ENCODE measurements at places on chromosomes 3 and 15.
A peak's percentile ranks its signal among the peaks of the same experiment; 100 is the strongest.

DNA sequence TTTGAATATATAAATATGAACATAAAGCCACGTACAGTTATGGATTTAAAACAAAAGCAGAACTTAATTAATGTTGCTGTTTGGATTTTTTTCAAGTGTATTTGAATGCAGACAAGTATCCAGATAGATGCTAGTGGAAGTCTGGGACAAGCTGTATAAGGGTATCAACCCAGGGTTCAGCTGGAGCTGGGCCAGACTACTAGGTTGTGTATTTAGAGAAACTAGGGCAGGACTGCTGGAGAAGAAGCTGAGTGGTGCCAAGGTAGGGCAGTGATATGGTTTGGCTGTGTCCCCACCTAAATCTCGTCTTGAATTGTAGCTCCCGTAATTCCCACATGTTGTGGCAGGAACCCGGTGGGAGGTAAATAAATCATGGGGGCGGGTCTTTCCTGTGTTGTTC is 189.8 kb upstream of the CTDSPL start:
- no peak for DNase-seq

DNA sequence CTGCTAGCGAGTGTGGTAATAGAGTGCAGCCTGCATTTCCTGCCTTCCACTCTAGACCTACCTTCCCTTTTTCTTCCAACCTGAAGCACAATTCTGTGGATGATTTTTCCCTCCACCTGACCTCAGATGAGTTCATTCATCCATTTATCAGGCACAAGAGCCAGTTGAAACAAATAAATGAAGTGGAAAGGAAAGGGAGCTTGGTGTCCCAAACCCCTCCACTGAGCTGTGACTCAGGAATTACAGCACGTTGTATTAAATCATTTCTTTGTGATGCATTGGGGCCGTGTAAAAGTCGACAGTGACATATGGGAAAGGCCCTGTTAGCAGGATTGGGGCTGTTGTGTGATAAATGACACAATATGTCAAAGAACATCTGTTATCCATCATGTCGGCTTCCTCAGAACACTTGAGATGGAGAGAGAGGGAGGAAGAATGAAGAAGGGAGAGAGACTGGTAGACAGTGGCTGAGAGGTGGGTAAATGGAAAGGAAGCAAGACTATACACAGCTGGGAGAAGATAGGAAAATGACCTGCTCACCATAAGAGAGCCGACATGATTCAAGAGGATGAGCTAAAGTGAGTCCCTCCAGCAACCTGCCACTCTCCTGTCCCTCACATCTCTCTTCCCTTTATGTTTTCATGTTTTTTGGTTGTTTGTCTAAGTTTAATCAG is 366.0 kb downstream of the AGBL1 start:
- DNase-seq = no peak

DNA sequence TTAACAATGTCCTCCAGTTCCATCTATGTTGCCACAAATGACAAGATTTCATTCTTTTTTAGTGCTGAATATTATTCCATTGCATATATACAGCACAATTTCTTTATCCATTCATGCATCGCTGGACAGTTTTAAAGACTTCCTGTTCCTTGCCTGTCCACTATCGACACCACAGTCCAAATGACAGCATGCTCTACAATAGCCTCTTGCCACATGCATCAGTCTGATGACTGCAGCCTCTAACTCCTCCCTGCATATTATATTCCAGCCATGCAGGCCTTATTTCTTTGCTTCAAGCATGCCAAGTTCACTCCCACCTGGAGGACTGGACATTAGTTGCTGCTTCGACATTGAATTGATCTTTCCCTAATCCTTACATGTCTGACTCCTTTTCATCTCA is 306.2 kb downstream of the FOXP1 start:
- no peak for DNase-seq

DNA sequence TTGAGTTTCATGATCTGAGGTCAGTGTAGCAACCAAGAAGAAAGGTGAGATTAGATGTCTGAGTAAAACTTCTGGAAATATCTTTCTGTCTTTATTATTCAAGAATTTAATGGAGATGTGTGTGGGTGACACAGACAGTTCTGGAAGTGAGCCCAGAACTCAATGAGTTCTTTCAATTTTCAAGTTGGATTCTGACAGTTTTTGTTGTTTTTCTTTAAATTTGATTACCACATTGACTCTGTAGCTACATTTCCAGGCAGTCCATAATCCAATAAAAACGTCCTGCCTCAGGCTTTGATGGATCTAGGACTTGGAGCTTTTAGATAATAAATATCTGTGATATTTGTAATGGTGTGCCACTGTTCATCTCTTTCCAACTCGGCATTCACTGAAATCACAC is 3.9 kb upstream of the PARP14 start:
- peak; percentile 77 for DNase-seq

DNA sequence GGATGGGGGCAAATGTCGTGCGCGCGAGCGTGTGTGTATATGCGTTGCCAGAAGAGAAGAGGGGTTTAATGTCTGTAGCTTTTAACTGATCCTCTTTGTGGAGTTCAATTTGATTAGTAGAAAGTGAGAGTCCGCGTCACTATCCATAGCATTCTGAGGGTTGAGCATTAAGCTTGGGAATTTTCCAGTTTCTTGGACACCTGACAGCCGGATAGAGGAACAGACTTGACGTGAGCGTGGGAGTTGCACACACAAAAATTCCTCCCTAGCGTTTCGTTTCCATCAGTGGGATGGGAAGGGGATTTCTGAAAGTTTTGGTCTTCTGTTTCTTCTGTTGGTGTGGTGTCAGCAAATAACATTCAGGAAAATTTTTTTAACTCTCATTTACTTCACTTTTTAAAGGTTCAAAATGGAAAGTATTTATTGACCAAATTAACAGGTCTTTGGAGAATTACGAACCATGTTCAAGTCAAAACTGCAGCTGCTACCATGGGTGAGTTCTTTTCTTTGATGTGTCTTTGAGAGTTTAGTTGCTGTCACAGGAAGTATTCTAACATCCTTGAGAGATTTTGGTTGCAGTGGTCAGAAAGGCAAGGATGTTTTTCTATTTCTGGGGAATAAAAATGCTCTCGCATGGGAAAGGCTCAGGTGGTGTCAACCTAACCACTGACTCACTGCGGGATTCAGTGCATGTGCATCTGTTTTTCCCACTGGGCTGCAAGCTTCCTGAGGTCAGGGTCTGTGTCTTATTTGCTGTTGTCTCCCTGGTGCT is 841 bp downstream of the POGLUT1 start:
- no peak for DNase-seq

GRCh38 chr15:100189319-100189718 is 152.5 kb downstream of the ADAMTS17 start:
- no peak for DNase-seq

DNA sequence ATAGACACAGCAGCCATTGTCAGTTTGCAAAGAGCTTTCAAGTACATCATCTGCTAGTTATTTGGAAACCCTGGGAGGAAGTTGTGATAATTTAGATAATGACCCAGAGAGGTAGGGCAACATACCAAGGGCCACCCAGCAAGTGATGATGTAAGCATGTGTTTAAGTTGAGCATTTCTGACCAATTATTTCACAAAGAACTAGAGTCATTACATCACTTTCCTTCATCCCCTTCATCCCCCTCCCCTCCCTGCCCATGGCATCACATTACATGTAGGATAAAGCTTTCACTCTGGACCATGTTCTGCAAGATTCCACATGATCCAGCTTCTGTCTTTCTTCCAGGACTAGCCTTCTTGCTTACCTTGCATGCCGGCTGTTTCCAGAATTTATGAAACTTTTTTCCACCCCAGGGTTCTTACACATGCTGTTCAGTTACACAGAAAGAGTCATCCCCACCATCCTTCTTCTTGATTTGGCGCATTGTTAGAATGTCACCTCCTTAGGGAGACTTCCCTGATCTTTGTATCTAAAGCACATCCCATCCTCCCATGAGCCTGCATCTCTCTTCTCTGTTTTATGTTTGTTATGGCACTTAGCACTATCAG is 71.3 kb downstream of the PTPRG start:
- DNase-seq = no peak

DNA sequence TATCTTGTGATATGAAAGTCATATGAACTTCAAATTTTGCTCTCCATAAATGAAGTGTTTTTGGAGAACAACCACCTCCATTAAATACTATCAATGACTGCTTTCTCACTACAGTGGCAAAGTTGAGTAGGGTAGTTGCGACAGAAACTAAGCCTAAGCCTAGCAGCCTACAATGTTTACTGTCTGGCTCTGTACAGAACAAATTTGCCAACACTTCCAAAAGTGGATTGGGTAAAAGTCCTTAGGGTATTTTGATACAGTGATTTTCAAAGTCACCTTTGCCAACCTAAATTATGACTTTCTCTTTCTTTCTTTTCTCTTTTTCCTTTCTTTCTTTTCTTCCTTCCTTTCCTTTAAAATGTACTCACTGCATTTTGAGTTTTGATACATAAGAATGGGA is 142.6 kb downstream of the PLCL2 start:
- no peak for DNase-seq

- no peak for DNase-seq
Observed at GRCh38 chr3:64411101-64411500, 185.8 kb upstream of the PRICKLE2 start.

DNA sequence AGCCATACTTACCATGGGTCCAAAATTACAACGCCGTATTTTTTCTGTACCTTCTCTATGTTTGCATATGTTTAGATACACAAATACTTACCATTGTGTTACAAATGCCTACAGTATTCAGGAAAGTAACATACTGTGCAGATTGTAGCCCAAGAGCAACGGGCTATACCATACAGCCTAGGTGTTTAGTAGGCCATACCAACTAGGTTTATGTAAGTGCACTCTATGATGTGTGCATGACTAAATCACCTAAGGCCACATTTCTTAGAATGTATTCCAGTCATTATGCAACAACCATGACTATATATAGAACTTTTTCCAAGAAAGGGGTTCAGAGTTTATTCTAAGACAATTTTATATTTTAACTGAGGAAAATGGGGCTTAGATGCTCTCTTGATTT is 411.7 kb downstream of the MAGI1 start:
- no peak for DNase-seq

GRCh38 chr3:16052964-16053363 is 121.5 kb upstream of the GALNT15 start:
- DNase-seq = no peak

DNA sequence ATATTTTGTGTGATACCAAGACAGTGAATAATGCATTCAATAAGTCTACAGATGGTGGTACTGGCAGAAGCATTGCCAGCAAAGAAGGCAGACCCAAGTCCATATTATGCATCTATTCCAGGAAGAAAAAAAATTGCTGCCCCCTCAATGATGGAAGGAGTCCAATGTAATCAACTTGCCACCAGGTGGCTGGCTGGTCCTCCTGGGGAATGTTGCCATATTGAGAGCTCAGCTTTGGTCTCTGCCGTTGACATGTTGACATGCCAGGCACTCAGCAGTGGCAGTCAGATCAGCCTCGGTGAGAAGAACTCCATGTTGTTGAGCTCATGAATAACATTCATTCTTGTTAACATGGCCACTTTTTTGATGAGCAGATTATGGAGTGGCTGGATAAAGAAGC is 298.5 kb downstream of the IGSF11 start:
- no peak for DNase-seq

DNA sequence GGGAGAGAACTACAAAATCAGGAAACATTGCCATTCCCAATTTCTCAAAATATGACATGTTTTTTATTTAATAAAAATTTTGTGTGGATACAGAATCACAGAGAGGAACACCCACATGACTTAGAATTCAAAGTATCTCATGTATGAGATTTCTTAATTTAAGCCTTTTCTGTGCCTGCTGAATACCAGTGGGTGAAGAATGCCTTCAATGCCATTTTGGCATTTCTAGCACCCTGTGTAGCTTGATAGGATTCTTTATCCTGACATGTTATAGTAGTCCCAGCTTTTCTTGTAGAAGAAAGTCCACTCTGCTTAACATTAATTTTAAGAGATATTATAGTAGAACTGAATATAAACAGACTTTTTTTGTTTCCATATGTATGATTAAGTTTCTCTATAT is 3.1 kb upstream of the SLMAP start:
- no peak for DNase-seq

DNA sequence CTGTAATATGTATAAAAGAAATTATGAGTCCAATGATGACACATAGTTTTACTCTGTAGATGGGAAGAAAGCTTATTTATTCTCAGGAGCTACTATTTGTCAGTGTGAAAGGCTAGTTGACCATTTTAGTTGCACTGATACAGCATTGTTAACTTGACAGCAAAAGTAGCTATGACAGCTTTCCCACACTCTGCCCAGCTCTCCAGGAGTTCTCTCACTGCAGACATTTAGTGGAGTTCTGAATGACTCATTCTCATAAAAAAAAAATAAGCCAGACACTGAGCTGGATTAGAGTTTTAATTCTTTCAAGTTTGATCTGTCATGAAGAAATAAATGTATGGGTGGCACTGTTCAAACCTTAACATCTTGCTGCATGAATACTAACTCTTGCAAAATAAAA is 77.2 kb upstream of the CFAP20DC start:
- peak; percentile 85 for DNase-seq

DNA sequence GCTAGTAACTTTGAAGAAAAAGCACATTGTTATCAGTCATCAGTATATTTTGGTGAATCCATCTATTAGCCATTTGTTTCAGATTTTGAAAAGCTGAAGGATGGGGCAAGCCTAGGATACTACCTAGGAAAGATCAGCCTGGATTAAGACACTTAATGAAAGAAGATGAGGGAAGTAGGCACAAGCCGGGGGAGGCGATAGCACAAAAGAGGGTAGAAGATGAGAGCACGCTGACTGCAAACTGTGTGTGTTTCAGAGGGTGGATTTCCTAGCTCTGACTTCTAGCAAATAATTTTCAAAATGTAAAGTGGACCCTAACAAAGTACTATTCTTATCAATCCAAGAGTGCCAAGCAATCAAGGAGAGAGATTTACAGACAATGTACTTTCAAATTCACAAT is 22.2 kb upstream of the SOX2 start:
- DNase-seq = no peak

- DNase-seq = no peak
Observed at GRCh38 chr3:110478377-110479054, 593.1 kb upstream of the NECTIN3 start.

DNA sequence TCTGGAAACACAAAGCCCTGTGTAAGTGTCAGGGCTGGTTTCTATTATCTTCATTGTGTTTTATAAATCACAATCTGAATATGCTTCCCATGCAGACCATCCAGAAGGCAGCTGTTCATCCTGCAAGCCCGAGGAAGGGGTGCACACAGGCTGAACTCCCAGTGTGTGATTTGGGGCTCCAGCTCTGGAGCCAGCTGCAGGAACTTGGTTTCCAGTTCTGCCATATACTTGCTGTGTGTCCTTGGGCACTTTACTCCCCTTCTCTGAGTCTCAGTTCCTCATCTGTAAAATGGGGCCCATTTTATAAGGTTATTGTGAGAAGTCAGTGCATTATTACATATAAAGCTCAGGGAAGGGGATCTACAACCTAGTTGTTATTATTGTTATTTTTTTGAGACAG is 22.6 kb downstream of the CYP8B1 start:
- DNase-seq = no peak

Measured in astrocyte of the hippocampus (primary cell).